WTC11 (cell line): ENCODE measurements at places on chromosomes 6 and 20. TPM values are rescaled to one million over a fixed set of nuclear protein-coding genes. Genes with fewer than 3 reads are reported as not detected.

DNA sequence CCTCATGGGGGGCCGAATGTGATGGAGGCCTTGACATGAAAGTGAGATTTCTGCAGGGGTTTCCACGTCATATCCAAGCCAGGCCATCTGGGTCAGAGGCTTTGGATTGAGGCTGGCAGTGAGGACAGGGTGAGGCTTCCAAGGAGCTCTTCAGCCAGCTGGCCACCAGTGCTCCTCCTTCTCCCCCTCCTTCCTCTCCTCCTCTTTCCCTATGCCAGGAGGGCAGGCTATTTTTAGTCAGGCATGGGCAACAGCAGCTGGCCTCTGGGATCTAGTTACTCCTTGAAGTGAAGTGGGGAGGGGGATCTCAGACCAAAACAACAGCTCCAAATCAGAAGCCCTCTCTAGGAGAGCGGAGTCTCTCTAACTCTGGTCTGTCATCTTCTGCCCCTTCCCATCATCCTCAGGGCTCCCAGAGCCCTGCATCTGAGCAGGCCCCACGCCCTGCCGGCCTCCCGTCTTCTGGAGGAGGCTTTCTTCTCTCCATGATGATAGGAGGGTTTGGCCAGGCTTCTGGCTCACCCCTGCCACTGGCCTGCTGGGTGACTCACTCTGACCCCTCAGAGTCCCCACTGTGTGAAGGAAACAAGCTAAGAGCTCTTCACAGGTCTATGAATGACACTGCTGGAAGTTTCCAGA lies 612 bp downstream of the TNNC2 start:
- no peak for DNase-seq
- H3K36me3 ChIP-seq, result no peaks in the 10 kb centered on the region
- peak overlapping the region; percentile 27 for H3K27ac ChIP-seq
- H3K4me1 ChIP-seq, result peaks cover 26% of the 10 kb centered on the region

- DNase-seq, result no peak
- H3K27ac ChIP-seq, result no peak overlapping the region
- no peaks in the 10 kb centered on the region for H3K36me3 ChIP-seq
Measured at GRCh38 chr6:9540534-9541126, 874.2 kb downstream of the TFAP2A start.

GRCh38 chr6:116412270-116412669 lies 41.5 kb downstream of the DSE start:
- no peaks in the 10 kb centered on the region for H3K27me3 ChIP-seq
- peaks cover 13% of the 10 kb centered on the region for H3K36me3 ChIP-seq
- peaks cover 46% of the 10 kb centered on the region for H3K4me1 ChIP-seq
- no peak overlapping the region for H3K4me3 ChIP-seq
- peak overlapping the region; percentile 75 for H3K27ac ChIP-seq

- no peak overlapping the region for H3K4me3 ChIP-seq
- no peaks in the 10 kb centered on the region; the same call in 1 of the 2 replicates for H3K27me3 ChIP-seq
- DNase-seq, result no peak
- peaks cover 12% of the 10 kb centered on the region for H3K36me3 ChIP-seq
- peaks cover 16% of the 10 kb centered on the region for H3K4me1 ChIP-seq
- no peak overlapping the region for H3K27ac ChIP-seq
Measured at GRCh38 chr6:97292671-97293070, 9.7 kb upstream of the MMS22L start.

GRCh38 chr6:5151360-5151954 lies 66.3 kb downstream of the PPP1R3G start:
- peaks cover 2% of the 10 kb centered on the region; the same call in 1 of the 2 replicates for H3K4me1 ChIP-seq
- no peaks in the 10 kb centered on the region; the same call in 1 of the 2 replicates for H3K27me3 ChIP-seq
- no peaks in the 10 kb centered on the region for H3K36me3 ChIP-seq
- no peak for DNase-seq
- H3K27ac ChIP-seq, result no peak overlapping the region

Gene UBD
- total RNA-seq, result 0.15 TPM in 1 of 3 replicates, not detected in the others

Gene PKHD1
- 0.09 to 0.15 TPM (median 0.09 TPM) in 3 replicates for total RNA-seq

GRCh38 chr6:100657678-100658330 lies 193.1 kb upstream of the SIM1 start:
- H3K4me1 ChIP-seq, result peaks cover 18% of the 10 kb centered on the region
- peaks cover 4% of the 10 kb centered on the region for H3K36me3 ChIP-seq
- H3K27ac ChIP-seq, result peak overlapping the region; percentile 63; the same call in 1 of the 2 replicates
- no peaks in the 10 kb centered on the region for H3K27me3 ChIP-seq
- no peak for DNase-seq

Gene TNNC2
- 2.7 to 3.6 TPM (median 3.0 TPM) in 3 replicates for total RNA-seq

Gene ANKRD66
- total RNA-seq, result not detected in 3 replicates

GRCh38 chr6:93282521-93283031 lies 136.8 kb downstream of the EPHA7 start:
- peak; percentile 9 for DNase-seq
- no peak overlapping the region for H3K4me3 ChIP-seq
- no peaks in the 10 kb centered on the region for H3K27me3 ChIP-seq
- no peak overlapping the region for H3K27ac ChIP-seq
- H3K4me1 ChIP-seq, result peaks cover 8% of the 10 kb centered on the region

Gene SLCO4A1
- total RNA-seq, result 15.2 to 19.9 TPM (median 18.5 TPM) in 3 replicates

DNA sequence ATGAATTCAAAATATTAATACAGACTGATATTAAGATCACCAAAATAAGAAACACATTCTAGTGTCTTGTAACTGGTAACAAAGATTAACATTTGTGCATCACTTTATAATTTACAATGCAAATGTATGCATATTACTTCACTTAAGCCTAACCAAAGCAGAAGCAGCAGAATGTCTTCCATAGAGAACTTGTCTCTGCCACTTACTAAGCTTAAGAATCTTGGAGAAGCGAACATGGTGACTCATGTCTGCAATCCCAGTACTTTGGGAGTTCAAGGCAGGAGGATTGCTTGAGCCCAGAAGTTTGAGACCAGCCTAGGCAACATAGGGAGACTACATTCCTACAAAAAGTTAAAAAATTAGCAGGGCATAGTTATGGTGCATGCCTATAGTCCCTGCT lies 18.8 kb downstream of the AK9 start:
- H3K4me1 ChIP-seq, result peaks cover 24% of the 10 kb centered on the region
- DNase-seq, result no peak
- H3K4me3 ChIP-seq, result no peak overlapping the region
- H3K36me3 ChIP-seq, result no peaks in the 10 kb centered on the region; the same call in 1 of the 2 replicates
- no peaks in the 10 kb centered on the region for H3K27me3 ChIP-seq
- peak overlapping the region; percentile 70; the same call in 1 of the 2 replicates for H3K27ac ChIP-seq

GRCh38 chr20:31474758-31475427 lies at the start of the genes DEFB124 and REM1:
Gene DEFB124 (minus strand): TSS chr20:31475127. CDS start chr20:31473013, 2,114 bp downstream.
Gene REM1 (plus strand): TSS chr20:31475288. CDS start chr20:31476446, 1,158 bp downstream.
- peaks cover 43% of the 10 kb centered on the region for H3K36me3 ChIP-seq
- peaks cover 62% of the 10 kb centered on the region for H3K27me3 ChIP-seq

- no peak overlapping the region for H3K27ac ChIP-seq
- no peaks in the 10 kb centered on the region; the same call in 1 of the 2 replicates for H3K27me3 ChIP-seq
- H3K36me3 ChIP-seq, result peaks cover 3% of the 10 kb centered on the region; the same call in 1 of the 2 replicates
- H3K4me1 ChIP-seq, result peaks cover 44% of the 10 kb centered on the region
Measured at GRCh38 chr20:39108746-39109145, 146.6 kb downstream of the DHX35 start.

- H3K27me3 ChIP-seq, result no peaks in the 10 kb centered on the region
- DNase-seq, result no peak
- no peak overlapping the region for H3K4me3 ChIP-seq
- H3K4me1 ChIP-seq, result peaks cover 25% of the 10 kb centered on the region
Measured at GRCh38 chr6:114053791-114054190, 82.8 kb upstream of the HDAC2 start.

Gene GFOD1
- total RNA-seq, result 5.2 to 8.5 TPM (median 5.8 TPM) in 3 replicates

Gene BMP6
- 1.0 to 1.2 TPM (median 1.1 TPM) in 3 replicates for total RNA-seq

DNA sequence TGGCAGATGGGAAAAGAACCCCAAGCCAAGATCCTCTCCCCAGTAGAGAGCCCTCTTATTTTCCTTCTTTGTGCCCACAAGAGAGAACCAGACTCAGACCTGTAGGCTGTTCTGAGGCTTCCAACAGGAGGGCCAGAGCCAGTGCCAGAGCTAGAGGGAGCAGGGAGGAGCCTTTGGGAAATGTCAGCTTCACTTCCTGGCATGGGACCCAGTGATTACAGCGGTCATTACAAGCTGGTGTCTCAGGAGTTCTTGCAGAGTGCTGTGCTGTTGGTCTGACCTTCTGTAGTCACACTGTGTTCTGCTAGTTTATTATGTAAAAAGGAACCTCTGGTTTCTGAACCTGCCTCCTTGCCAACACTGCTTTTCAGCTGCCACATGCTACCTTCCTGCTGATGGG lies 38.9 kb downstream of the STK35 start:
- H3K27ac ChIP-seq, result no peak overlapping the region
- peaks cover 5% of the 10 kb centered on the region for H3K36me3 ChIP-seq
- DNase-seq, result no peak
- H3K4me1 ChIP-seq, result peaks cover 3% of the 10 kb centered on the region; the same call in 1 of the 2 replicates
- H3K27me3 ChIP-seq, result no peaks in the 10 kb centered on the region
- H3K4me3 ChIP-seq, result no peak overlapping the region
